ENCODE measurements at places on chromosomes 5 and 9. TPM values are rescaled to one million over a fixed set of nuclear protein-coding genes. Genes with fewer than 3 reads are reported as not detected.

CDH12 gene
- total RNA-seq = not detected

ANXA2R gene
- 2.9 TPM for total RNA-seq

ZCCHC7 gene
- total RNA-seq = 21.7 TPM

UBE2QL1 gene
- 0.40 TPM for total RNA-seq

MARCOL gene
- total RNA-seq = not detected

SLC34A1 gene
- not detected for total RNA-seq

RNF183 gene
- total RNA-seq = not detected

DMRT2 gene
- total RNA-seq = 15.4 TPM

ZDHHC21 gene
- total RNA-seq = 4.9 TPM

PCDHB5 gene
- total RNA-seq = 20.6 TPM

ABLIM3 gene
- total RNA-seq = 10.6 TPM

GRXCR2 gene
- total RNA-seq = not detected

TIMD4 gene
- total RNA-seq = not detected

RNF14 gene
- total RNA-seq = 80.7 TPM

MYOZ3 gene
- not detected for total RNA-seq

ARID3C gene
- total RNA-seq = not detected
